ENCODE measurements at places on chromosomes 2 and 18. TPM values are rescaled to one million over a fixed set of nuclear protein-coding genes. Genes with fewer than 3 reads are reported as not detected.

Gene KCNJ13
- not detected for total RNA-seq

Gene RNF125
- 18.7 TPM for total RNA-seq

Gene PLEK
- 4.8 TPM for total RNA-seq

Gene ARHGAP28
- total RNA-seq = 2.6 TPM

Gene CERKL
- total RNA-seq = not detected

Gene STAMBP
- 38.9 TPM for total RNA-seq

Gene CD8B2
- total RNA-seq = 0.16 TPM

Gene ZNF512
- 14.4 TPM for total RNA-seq
